ENCODE measurements at places on chromosomes 11 and 22. TPM values are rescaled to one million over a fixed set of nuclear protein-coding genes. Genes with fewer than 3 reads are reported as not detected.

P2RY2 gene
- 6.0 TPM for total RNA-seq

LARGE2 gene
- 14.3 TPM for total RNA-seq

OR5P2 gene
- total RNA-seq, result 0.18 TPM

FDXACB1 gene
- total RNA-seq, result 4.1 TPM

CSNK2A3 gene
- 2.5 TPM for total RNA-seq

OR56A1 gene
- 0.12 TPM for total RNA-seq

FGF3 gene
- total RNA-seq, result not detected

TNRC6B gene
- 76.0 TPM for total RNA-seq

MRPL11 gene
- total RNA-seq, result 40.3 TPM

C11orf97 gene
- 0.53 TPM for total RNA-seq

CCDC82 gene
- 19.9 TPM for total RNA-seq

IL18 gene
- 6.1 TPM for total RNA-seq

YIF1A gene
- 68.1 TPM for total RNA-seq

OR5B2 gene
- total RNA-seq, result not detected

KCNJ11 gene
- 17.0 TPM for total RNA-seq

POU2AF3 gene
- total RNA-seq, result 4.0 TPM

TESMIN gene
- total RNA-seq, result 10.3 TPM

IL10RA gene
- total RNA-seq, result 12.3 TPM

TMEM138 gene
- total RNA-seq, result 29.3 TPM

CEP126 gene
- total RNA-seq, result 2.3 TPM

WNT7B gene
- total RNA-seq, result 16.3 TPM
